ENCODE measurements at places on chromosomes 3 and 15.

GRCh38 chr3:172868582-172869200 is 118.2 kb downstream of the ECT2 start:
- no peak for DNase-seq

DNA sequence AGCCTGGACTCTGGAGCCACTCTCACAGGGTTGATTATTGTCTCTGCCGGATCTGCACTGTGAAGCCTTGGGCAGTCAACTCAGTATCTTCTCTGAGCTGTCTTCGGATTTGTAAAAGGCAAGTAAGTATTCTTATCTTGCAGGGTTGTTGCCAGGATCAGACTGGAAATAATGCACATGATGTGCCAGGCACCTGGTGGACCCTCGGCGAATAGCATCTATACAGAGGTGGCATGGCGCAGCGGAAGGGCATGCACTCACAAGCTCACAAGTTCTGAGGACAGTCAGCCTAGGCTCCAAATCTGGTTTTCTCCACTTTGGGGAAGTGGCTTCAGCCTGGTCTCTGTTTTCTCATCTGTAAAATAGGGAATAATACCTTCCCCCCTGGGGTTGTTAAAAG is 113.9 kb downstream of the SRGAP3 start:
- no peak for DNase-seq

DNA sequence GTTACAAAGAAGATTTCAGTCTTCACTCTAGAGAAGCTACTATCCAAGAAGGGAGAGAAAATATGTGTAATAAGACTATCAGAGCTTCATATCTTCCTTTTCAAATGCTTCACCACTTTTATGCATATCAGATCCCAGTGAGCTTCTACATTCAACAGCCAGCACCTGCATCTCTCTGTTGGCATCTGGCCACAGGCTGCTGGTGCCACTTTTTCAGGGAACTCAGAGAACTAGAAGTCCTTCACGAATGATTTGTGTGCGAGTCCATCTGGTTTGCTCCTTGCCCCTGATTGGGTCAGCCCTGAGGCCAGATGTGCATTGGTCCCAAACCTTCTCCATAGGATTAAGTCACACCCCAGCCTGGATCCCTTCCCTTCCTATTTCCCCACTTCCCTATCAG is 22.1 kb downstream of the SNTN start:
- DNase-seq: no peak

DNA sequence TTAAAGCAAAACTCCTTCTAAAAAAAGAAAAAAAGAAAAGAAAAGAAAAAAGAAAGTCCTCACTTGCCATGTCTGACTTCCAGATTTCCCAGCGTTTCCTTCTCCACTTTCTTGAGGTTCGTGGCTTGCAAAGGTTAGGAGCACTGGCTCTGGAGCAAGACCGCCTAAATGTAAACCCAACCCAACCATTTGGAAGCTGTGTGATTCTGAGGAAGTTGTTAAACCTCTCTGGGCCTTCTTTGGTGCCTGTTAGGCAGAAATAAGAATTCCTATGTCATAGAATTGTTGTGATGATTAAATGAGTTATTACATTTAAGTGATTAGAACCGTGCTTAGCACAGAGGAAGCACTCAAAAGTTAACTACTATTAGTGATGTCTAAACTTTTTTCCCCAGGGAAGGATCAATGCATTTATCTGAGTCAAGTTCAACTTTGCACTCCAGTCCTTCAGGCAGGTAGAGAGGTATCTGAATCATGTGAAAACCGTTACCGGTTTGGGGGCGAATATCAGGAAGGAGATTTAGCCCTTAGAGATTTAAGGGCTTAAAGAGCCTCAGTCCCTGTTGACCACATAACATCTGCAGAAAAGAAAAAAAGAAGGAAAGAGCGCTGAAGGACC is 78.3 kb upstream of the HES1 start:
- no peak for DNase-seq

GRCh38 chr15:83838763-83839162 is 184.8 kb downstream of the ADAMTSL3 start:
- no peak for DNase-seq

DNA sequence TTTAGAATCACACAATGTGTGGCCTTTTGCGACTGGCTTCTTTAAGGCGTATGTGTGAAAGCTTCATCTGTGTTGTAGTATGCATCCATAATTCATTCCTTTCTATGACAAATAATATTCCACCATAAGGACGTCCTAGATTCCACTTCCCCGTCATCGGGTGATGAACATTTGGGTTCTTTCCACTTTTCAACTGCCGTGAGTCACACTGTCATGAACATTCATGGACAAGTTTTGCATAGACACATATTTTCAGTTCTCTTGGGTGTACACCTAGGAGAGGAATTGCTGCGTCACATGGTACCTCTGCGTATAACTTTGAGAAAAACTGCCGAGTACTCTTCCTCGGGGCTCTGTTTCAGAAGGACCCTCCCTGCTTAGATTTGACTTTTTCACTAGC is 97.3 kb downstream of the TOP2B start:
- no peak for DNase-seq

- DNase-seq: no peak
Measured at GRCh38 chr3:40875581-40875980, 323.7 kb upstream of the CTNNB1 start.

DNA sequence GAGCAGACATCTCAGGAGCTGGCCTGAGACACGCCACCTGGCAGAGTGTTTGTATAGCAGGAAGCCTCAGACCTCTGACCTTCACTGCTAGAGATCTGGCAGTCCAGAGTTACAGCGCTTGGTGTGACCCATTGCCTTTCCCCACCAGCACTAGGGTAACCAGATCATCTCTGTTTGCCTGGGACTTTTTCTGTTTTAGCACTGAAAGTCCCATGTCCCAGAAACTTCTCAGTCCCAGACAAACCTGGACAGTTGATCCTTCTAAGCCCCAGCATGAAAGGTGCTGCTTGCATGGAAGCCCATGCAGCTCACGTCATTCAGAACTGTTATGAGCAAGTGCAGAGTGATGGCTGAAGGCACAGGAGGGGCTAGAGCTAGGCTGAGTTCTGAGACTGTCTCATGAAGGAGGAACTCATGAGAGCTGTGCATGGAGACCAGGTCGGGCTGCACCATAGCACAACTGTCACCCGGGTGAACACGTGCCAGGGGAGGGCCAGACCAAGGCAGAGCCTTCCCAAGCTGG is 18.2 kb upstream of the AHSG start:
- no peak for DNase-seq

DNA sequence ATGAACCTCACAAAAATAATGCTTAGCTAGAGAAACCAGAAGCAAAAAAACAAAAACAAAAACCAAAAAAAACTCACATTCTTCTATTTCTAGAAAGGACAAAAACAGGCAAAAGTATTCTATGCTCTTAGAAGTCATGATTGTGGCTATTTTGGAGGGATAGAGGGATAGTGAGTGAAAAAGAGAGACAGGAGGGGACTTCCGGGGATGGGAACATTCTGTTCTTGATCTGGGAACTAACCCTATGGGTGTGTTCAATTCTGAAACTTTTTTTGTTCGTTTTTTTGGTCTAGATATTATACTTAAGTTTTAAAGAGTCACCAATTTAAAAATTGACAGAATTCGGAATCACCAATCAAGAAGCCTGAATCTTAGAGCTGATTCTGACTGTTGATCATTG is 120.0 kb upstream of the TPM1 start:
- DNase-seq: no peak

DNA sequence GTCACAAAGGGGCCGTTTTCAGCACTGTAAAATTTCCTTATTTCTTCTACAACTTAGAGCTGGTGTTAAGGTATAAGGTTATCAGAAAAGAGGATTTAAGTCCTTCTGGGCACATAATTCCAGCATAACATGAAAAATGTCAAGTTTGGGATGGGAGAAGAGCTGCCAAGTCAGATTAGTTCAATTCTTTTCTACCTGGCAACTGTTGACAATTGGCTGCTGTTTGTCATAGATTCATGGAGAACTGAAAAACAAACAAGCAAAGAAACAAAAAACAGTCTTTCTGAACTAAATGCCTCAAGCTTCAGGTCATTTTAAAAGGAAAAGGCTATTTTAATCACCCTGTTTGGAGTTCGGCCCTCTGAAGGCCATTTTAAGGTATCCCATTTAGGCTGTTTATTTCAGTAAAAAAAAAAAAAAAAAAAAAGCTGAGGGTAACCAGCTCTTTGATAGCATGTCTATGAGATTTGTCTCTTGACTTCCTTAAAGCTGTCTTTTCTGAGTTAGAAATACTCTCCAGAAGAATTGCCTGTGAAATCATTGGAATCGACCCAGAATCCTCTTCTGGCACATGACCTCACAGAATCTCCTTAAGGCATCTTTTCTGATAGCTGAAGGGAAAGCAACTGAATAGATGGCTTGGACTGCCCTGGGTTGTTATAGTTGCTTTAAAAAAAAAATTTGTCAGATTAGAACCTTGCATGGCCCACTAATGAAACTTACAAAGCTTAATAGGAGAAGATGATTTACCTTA is 173.3 kb downstream of the SEMA6D start:
- DNase-seq: no peak

- no peak for DNase-seq
Measured at GRCh38 chr3:58326267-58326900, 6.3 kb upstream of the PXK start.

Measured in GOT3 (cell line).